ENCODE measurements at places on chromosomes 1 and 21. TPM values are rescaled to one million over a fixed set of nuclear protein-coding genes. Genes with fewer than 3 reads are reported as not detected.

LCE1B gene
- not detected for total RNA-seq

OXCT2 gene
- total RNA-seq: 4.2 TPM

TMPRSS3 gene
- total RNA-seq: 134 TPM

ZNF648 gene
- not detected for total RNA-seq

RHOU gene
- 1.2 TPM for total RNA-seq

OR2L8 gene
- total RNA-seq: 0.29 TPM

PADI2 gene
- not detected for total RNA-seq

HOOK1 gene
- total RNA-seq: 15.9 TPM

HMCN1 gene
- total RNA-seq: not detected

SLFNL1 gene
- 0.25 TPM for total RNA-seq

JAM2 gene
- 1.5 TPM for total RNA-seq

S100A1 gene
- total RNA-seq: not detected

RAVER2 gene
- 2.6 TPM for total RNA-seq

SLC35E2B gene
- 21.9 TPM for total RNA-seq

AKNAD1 gene
- total RNA-seq: not detected

C1orf167 gene
- not detected for total RNA-seq

GNG4 gene
- 2.2 TPM for total RNA-seq

PLPP3 gene
- total RNA-seq: not detected

PTGER3 gene
- not detected for total RNA-seq

FMO4 gene
- 2.5 TPM for total RNA-seq

NBPF4 gene
- not detected for total RNA-seq

CELSR2 gene
- 2.7 TPM for total RNA-seq

GJA9 gene
- total RNA-seq: not detected

TTC34 gene
- total RNA-seq: 0.79 TPM

KIF26B gene
- total RNA-seq: 0.16 TPM

LCE1C gene
- not detected for total RNA-seq

TNFAIP8L2 gene
- total RNA-seq: 16.1 TPM

ROR1 gene
- not detected for total RNA-seq

DTL gene
- total RNA-seq: 95.9 TPM

ZSCAN20 gene
- 3.2 TPM for total RNA-seq

NOS1AP gene
- 0.18 TPM for total RNA-seq

SEC16B gene
- not detected for total RNA-seq

C1orf115 gene
- 0.07 TPM for total RNA-seq

ABCB10 gene
- total RNA-seq: 32.1 TPM

RYR2 gene
- 0.02 TPM for total RNA-seq

C1orf94 gene
- not detected for total RNA-seq

PLA2G2F gene
- not detected for total RNA-seq

OLFM3 gene
- not detected for total RNA-seq

AVPR1B gene
- not detected for total RNA-seq

CRYAA gene
- total RNA-seq: not detected

BATF3 gene
- 52.6 TPM for total RNA-seq

RALGPS2 gene
- 2.8 TPM for total RNA-seq

HAO2 gene
- not detected for total RNA-seq

GTF2B gene
- 42.0 TPM for total RNA-seq

ACTA1 gene
- not detected for total RNA-seq

DCDC2B gene
- not detected for total RNA-seq

INSRR gene
- total RNA-seq: 0.47 TPM

NBPF12 gene
- total RNA-seq: 5.9 TPM
